Mucosa of gallbladder (tissue), 1 donor: ENCODE measurements at places on chromosomes 6 and 20. TPM values are rescaled to one million over a fixed set of nuclear protein-coding genes. Genes with fewer than 3 reads are reported as not detected.

GSTA3 gene
- not detected for total RNA-seq

TMEM170B gene
- total RNA-seq, result 4.5 TPM

GRCh38 chr6:170473301-170473717, 79.8 kb downstream of the PSMB1 start:
- no peak for DNase-seq

DNA sequence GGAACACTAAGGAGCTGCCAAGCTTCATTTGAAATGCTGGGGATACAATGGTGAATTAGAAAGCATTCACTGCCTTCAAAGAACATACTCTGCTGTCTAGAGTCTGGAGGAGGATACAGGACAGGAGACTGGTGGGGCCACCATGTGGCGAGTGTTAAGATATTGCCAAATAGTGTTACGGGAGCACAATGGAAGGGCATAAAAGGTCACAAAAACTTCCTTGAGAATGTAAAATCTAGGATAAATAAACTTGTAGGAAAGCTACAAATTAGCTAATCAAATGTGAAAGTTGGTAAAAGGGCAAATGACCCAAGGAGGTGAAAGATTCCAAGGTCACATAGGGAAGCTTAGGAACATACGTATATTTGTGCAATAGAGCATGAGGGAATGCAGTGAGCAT, 271.7 kb downstream of the RFPL4B start:
- no peak for DNase-seq

PSORS1C2 gene
- not detected for total RNA-seq

MUCL3 gene
- 93.5 TPM for total RNA-seq

GRCh38 chr20:9886227-9886626, 47.4 kb upstream of the PAK5 start:
- DNase-seq, result no peak

RBM24 gene
- 4.2 TPM for total RNA-seq

BHLHE23 gene
- total RNA-seq, result not detected

DNA sequence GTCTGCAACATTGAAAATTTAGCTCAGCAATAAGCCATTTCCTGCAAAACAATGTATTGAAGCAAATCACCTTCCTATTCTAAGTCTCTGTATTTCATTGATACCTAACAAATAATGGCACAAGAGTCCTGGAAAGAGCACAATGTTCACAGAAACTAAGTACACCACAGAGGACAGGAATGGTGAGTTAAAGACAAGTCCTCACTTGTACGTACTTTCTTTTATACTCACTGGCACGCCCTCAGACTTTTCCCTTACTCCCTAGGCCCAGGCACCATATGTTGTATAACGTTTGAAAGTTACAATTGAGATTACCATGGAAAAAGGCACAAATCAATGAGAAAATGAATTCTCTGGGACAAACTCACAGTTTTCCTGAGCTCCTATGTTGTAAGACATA, 683.0 kb upstream of the MANEA start:
- DNase-seq, result no peak

- DNase-seq, result no peak
Measured at GRCh38 chr6:33288141-33288920, 708 bp downstream of the WDR46 start.

DNA sequence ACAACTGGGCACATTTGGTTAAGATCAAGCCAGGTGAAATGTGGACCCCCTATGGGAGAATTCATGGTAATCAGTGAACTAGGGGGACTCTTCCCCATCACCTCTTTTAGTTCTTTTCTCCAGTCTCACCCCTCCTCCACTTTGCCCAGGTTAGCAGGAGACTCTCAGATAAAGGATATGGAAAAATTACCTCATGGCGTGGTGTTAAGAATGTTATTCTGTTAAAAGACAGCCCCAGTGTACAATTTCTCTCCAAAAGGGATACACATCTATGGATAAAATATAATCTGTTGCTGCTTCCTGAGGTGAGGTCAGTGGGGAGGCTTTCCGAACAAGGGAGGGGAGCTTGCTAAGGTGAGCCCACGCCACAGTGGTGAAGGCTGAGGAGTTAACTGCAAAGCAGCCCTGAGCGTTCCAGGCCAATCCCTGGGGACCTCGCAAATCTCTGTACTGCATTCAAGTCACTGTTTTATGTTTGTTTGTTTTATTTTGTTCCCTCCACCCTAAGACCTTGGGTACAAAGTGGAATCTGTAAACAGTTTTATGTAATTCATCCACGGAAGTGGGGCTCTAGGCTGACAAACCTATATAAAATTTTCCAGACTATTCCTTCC, 52.0 kb downstream of the ADGRF1 start:
- no peak for DNase-seq

DNA sequence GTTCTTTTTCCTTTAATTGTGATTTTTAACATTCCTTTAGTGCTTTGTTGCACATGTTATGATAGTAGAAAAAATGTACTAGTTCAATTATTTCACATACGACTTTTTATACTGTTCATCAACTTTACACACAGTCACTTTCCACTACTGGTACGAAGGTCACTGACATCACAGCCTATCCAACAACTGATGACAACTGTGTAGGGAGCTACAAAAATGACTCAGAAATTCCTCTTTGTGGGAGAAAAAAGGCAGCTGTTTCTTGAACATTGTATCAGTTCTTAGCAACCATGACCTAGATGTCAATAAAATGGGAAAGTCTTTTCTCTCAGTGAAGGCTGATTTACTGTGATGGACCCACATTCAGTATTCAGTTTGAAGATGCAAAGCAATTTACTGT, 7.0 kb upstream of the ID4 start:
- DNase-seq, result no peak

DNA sequence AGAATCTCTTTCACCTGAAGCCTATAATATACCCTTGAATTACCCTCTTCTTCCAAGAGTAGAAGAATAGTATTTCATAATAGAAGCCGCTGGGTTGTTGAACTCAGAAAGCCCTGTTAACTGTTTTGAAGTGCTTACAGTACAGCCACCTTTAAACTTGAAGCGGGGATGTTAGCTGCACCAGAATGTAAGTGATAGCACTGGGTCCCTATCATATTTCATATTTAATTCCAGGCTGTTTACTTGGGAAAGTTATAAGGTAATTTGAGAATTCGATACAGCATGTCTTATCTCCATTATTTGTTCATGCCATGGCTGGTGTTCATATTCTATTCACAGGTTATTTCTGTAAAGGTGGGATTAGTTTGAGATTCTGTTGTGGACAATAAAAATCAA, 63.5 kb upstream of the VSTM2L start:
- DNase-seq, result no peak

GSTA2 gene
- total RNA-seq, result 113 TPM

HEY2 gene
- total RNA-seq, result 2.4 TPM

GRCh38 chr6:36930483-36930882, 24.1 kb upstream of the PI16 start:
- DNase-seq, result no peak

- DNase-seq, result no peak
Measured at GRCh38 chr6:18509871-18510643, 122.9 kb downstream of the RNF144B start.

- DNase-seq, result no peak
Measured at GRCh38 chr6:37175332-37176267, 5.6 kb downstream of the PIM1 start.

- no peak for DNase-seq
Measured at GRCh38 chr20:32752458-32753250, 9.4 kb upstream of the COMMD7 start.

- DNase-seq, result peak; percentile 65
Measured at GRCh38 chr6:25223490-25223991, 55.6 kb upstream of the CARMIL1 start.

GLP1R gene
- total RNA-seq, result 0.06 TPM

ASXL1 gene
- 48.0 TPM for total RNA-seq

DNA sequence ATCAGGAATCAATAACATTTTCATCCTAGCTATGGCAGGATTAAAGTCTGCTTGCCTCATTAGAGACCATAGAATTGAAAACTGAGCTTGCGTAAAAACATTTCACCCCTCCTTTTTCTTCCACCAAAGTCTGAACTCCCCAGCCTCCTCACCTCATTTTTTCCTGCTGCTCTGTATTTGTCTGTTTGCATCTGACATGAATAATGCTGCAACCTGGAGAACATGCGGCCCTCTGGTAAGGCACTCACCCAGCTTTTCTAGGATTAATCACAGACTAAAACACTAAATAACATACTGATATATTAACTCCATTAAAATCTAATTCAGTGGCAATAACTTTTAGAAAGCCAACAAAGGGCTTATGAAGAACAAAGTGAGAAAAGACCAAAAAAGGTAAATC, 677.7 kb upstream of the NRSN1 start:
- DNase-seq, result no peak

- no peak for DNase-seq
Measured at GRCh38 chr20:43755851-43756250, 29.0 kb upstream of the GTSF1L start.

NRSN1 gene
- total RNA-seq, result 0.12 TPM

- peak; percentile 51 for DNase-seq
Measured at GRCh38 chr6:35259948-35260590, 534 bp downstream of the ZNF76 start.

GRCh38 chr6:74166849-74167248, 470.8 kb downstream of the CD109 start:
- DNase-seq, result no peak

SIRPB1 gene
- 16.3 TPM for total RNA-seq

GFOD1 gene
- 17.4 TPM for total RNA-seq

GRCh38 chr6:102501615-102502014, 1108.1 kb downstream of the GRIK2 start:
- no peak for DNase-seq

PBOV1 gene
- total RNA-seq, result not detected

GRCh38 chr6:2784061-2784460, 18.9 kb downstream of the WRNIP1 start:
- no peak for DNase-seq

PRL gene
- not detected for total RNA-seq

DNA sequence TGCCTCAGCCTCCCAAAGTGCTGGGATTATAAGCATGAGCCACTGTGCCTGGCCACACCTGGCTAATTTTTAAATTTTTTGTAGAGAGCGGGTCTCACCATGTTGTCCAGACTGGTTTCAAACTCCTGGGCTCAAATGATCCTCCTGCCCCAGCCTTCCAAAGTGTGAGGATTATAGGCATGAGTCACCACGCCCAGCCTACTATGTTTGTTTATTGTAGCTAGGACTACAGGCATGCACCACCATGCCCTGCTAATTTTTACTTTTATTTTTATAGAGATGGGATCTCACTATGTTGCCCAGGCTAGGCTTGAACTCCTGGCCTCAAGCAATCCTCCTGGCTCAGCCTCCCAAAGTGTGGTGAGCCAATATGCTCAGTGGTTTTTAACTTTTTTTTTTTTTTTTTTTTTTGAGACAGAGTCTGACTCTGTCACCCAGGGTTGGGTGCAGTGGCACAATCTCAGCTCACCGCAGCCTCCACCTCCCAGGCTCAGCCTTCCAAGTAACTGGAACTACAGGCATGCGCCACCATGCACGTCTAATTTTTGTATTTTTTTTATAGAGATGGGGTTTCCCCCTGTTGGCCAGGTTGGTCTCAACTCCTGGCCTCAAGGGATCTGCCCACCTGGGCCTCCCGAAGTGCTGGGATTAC, 12.0 kb upstream of the DDX43 start:
- no peak for DNase-seq

DNA sequence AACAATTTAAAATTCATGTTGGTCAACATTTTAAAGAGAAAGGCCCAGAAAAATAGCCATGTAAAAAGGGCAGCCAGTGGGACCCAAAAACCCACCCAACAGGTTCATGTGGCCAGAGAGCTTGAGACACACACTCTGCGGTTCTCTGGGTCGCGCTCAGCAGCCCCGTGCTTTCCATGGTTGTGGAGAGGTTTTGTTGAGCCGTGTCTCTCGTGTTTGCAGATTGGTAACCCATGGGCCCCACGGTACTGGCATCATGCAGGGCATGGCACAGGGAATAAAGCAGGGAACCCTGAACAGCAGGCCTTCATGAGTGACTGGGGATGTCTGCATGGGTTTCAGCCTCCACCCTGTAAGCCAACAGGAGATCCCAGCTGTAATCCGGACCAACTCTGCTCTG, 127.7 kb upstream of the CST7 start:
- DNase-seq, result no peak

GRCh38 chr20:25476106-25477013, 68.9 kb downstream of the GINS1 start:
- no peak for DNase-seq

GRCh38 chr6:30829639-30830255, 54.6 kb upstream of the DDR1 start:
- no peak for DNase-seq

IL17F gene
- total RNA-seq, result not detected

- DNase-seq, result no peak
Measured at GRCh38 chr20:1538655-1539054, 18.9 kb downstream of the SIRPD start.

DNA sequence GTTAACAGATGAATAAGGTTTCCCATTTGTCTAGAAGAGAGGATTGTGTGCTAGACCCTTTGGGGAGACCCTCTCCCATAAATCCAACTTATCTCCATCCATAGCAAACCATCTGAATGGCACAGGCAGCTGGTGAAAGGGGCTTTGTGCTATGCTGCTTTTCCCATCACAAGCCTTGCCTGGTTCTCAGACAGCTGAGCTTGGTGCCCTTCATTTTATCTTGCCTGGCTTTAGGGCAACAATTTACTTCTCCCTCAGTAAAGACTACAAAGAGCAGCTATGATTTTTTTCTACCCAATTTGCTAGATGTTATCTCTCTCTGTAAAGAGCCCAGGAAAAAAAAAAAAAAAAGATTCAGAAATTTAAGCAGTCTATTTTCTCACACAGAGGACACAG, 117.0 kb upstream of the COL21A1 start:
- DNase-seq, result no peak

FOXC1 gene
- 9.5 TPM for total RNA-seq

- DNase-seq, result no peak
Measured at GRCh38 chr6:3535776-3536435, 79.1 kb upstream of the SLC22A23 start.

- no peak for DNase-seq
Measured at GRCh38 chr6:90488816-90489215, 98.1 kb downstream of the MAP3K7 start.

DNA sequence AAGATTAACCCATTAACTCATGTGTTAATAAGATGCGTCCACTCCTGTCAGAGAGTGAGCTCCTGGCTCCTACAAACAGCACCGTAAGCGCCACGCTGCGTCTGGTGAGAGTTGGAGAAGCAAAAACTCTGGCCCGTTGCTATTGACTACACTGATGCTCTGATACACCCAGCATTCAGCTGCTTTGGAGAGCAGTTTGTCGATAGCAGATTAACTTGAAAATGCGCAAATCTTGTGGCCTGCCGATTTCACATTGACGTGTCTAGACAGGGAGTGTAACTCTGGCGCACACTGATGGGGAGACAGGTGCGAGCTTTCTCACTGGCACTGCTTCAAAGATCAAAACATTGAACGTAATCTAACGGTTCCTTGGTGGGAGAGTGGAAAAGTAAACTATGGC, 151.7 kb upstream of the RPS6KA2 start:
- no peak for DNase-seq

LAMA4 gene
- 67.8 TPM for total RNA-seq

- DNase-seq, result no peak
Measured at GRCh38 chr6:6646859-6647258, 58.3 kb downstream of the LY86 start.
